ENCODE measurements at places on chromosomes 6 and 20.

- DNase-seq = no peak
Observed at GRCh38 chr6:116682334-116682712, 1.3 kb downstream of the KPNA5 start.

GRCh38 chr20:46192376-46192944 is 74.3 kb downstream of the CD40 start:
- DNase-seq = no peak

DNA sequence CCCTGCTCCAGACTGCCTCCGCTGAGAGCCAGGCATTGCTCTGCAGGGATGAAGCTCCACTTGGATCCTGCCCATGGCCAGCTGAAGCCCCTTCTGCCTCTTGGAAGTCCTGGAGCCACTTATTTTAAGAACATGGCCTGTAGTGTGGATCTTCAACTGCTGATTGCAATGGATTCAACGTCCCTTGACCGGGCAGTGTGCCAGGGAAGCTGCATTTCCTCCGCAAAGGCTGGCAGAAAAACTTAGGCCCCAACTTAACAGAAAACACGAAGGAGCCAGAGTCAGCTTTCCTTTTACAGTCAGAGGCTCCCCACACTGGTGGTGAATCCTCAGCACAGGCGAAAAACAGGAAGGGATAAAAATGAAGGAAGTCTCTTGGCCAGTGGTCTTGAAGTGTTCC is 26.3 kb upstream of the FOXQ1 start:
- no peak for DNase-seq

- no peak for DNase-seq
Observed at GRCh38 chr6:24692848-24693592, 25.9 kb downstream of the C6orf62 start.

- no peak for DNase-seq
Observed at GRCh38 chr6:46186583-46186982, 15.8 kb upstream of the ENPP5 start.

GRCh38 chr6:127178746-127179145 is 60.3 kb downstream of the RSPO3 start:
- no peak for DNase-seq

DNA sequence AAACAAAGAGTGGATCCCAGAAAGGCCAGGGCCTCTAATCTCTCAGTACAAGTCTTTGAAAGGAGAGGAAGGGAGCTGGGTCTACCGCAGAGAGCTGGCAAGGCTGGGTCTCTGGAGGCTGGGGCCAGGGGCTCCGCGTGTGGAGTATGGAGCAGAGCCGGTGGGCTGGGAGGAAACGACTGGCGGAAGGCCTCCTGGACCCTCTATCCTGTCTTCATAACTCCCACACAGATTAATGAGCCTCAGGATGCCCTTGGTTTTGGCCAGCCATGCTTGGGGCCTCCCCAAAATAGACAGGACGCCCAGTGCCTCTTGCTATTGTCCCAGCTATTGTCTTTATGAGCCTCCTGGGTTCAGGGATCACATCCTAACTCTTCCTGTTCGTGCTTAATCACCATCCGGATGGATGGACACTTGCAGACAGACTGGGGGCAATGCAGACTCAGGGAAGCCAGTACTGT is 306.4 kb downstream of the DHX35 start:
- DNase-seq = no peak

DNA sequence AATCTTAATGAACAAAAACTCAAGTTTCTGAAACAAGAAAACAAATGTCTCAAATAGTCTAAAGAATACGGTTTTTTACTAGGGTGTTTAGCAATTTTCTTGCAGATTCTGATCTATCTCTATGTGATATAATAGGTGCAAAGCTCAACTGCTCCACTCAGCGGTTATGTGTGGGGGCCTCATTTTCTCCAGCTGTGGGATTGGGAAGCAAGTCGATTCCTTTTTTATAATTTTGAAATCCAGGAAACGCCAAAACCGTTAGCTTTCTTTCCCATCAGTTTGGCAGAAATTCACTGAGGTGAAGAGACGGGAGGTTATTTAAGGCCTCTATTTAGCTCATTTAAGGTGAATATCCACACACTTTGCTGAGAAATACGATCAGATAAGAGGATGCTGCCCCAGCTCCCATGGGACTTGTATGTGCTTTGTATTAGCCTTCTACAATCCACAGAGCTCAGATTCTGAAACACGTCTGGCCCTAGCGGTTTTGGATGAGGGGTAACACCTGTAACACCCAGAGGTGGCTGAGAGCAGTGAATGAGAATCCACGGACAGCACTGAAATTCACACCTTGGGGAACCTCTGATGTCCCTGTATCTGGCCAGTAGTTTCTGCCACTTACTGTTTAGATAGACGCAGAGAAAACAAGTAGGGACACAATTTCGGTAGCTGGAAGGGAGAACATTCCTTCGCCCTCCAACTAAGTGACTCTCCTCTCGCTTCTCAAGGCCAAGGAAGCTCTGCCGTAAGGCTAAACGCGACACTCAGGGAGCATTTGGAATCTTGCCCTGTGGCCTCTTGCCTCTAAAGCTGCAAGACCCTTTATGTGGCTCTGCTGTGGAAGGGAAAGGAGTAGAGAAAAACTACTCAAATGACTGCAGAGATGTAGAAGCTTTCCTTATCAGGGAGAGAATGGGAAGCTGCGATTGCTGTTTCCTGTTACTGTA is 6.5 kb upstream of the BCAS4 start:
- no peak for DNase-seq

- DNase-seq = no peak
Observed at GRCh38 chr6:65876668-65877067, 169.6 kb upstream of the EYS start.

GRCh38 chr6:113735491-113735890 is 121.7 kb upstream of the MARCKS start:
- no peak for DNase-seq

- no peak for DNase-seq
Observed at GRCh38 chr20:4074877-4075455, 59.6 kb upstream of the RNF24 start.

DNA sequence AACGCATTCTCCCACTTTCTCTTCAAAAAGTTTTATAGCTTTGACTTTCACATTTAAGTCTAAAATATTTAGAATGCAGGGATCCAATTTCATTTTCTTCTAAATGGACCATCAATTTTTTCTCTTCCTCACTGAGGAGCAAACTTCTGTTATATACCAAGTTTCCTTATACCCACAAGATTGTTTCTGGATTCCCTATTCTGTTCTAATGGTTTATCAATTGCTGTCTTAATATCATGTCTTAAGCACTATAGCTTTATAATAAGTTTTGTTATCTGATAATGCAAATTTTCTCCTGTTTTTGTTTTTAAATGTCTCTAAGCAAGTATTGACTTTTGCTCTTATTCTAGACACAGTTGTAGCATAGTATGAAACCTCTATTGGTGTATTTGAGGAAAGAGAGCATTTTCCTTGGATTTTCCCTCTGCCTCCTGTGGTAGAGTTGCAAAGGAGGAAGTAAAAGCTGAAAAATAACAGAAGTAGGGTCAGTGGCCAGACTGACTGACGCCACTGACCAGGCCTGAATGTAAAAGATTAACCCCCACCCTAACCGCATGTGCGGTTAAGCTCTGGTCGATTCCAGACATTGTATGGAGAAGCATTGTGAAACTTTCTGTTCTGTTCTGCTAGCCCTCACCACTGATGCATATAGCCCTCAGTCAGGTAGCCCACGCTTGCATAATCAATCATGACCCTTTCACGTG is 40.3 kb downstream of the GPX5 start:
- DNase-seq = no peak

DNA sequence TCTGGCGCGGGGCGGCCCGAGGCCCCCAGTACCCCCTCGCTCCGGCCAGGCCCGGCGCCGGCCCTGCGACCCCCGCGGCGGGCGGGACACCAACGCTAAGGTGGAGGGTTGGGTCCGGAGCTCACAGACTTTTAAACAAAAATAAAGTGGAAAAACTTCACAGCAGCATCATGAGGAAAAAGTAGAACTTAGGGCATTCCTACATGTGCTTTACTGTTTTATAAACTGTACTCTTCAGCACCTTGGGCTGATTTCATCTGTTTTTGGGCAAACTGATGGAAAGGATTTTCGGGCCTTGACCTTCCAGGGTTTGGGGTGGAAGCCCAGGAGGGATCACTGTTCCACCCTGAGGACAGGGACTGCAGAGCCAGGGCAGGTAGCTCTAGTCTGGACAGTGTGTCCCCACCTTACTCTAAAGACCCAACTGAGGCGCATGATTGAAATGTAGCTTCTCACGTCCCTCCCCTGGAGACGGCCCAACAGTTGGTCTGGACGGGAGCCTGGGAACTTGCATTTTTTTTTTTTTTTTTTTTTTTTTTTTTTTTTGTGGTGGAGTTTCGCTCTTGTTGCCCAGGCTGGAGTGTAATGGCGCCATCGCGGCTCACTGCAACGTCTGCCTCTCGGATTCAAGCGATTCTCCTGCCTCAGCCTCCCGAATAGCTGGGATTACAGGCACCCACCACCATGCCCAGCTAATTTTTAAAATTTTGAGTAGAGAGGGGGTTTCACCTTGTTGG is 740 bp downstream of the NELFCD start:
- DNase-seq = no peak

- no peak for DNase-seq
Observed at GRCh38 chr20:59412181-59412580, 111.8 kb downstream of the EDN3 start.

DNA sequence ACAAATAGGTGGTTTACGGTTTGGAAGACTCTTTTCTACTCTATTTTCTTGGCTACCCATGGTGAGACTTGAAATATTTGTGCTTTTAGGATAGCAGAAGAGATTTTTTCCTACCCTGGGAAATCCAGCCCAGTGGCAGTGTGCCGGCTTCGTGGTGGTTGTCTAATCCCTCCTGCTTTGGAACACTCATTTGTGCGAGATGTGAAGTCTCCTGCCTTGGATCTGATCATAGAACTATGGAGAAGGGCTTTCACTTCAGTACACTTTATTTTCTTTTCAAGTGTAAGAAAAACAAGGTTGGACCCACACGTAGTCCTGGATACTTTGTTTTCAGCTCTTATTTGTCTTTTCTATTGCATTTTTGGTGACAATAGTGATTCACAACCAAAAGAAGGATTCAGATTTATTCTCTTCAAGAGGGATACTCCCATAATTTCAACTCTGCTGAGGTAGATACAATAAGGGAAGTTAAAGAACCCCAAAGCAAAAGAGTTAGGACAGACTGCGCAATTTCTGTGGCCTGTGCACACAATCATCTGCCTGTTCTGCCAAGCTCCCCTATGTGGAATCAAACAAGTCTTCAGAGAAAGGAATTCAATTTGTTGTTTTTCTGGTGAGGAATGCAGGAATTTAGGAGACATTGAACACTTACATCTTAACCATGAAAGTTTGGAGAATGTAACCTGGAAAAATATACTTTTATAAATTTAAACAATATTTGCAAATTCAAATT is 413.2 kb downstream of the GJA1 start:
- no peak for DNase-seq

DNA sequence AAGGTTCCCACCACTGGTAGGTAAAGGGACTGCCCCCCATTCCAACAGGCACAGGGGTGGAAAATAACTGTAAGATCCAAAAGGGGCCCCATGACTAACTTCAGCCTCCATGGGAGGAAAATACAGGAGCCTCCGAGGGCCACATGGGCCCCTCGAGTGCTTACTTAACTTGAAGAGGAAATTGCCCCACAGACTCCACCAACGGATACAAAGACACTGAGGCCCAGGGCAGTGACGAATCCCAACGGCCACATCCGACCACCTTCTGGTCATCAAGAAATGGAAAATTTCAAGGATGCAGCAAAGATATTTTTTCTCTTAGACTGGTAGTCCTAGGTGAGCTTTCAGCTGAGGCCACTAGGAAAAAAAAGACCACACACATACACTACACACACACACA is 116.0 kb upstream of the MRPS10 start:
- DNase-seq = no peak

DNA sequence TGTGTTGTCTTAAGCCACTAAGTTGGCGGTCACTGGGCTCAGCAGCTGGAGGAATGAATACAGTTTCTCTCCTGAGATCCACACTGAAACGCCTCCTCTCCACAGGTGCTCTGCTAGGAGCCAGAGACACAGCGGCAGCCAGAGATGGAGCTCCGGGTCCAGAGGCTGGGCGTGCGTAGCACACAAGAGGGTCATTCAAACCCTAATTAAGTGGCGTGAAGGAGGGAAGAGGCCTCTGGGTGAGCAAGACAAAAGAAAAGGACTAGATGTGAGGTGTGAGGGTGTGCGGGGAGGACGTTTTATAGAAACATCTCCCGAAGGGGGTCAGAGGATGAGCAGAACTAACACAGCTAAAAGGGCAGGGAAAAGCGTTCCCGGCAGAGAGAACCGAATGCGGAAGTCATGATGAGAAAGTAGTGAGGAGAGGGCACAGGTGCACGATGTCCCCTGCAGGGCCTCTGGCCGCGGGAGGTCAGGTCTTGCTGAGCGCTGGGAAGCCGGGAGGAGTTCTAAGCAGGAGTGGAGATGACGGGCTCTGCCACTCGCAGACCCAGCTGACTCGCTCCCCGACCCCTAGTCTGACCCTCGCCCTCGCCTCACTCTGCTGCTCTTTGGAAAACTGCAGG is 54.4 kb downstream of the BMP7 start:
- DNase-seq = no peak

GRCh38 chr6:114419175-114419574 is 76.4 kb upstream of the HS3ST5 start:
- no peak for DNase-seq

GRCh38 chr20:22180244-22180643 is 404.1 kb downstream of the FOXA2 start:
- DNase-seq = no peak

DNA sequence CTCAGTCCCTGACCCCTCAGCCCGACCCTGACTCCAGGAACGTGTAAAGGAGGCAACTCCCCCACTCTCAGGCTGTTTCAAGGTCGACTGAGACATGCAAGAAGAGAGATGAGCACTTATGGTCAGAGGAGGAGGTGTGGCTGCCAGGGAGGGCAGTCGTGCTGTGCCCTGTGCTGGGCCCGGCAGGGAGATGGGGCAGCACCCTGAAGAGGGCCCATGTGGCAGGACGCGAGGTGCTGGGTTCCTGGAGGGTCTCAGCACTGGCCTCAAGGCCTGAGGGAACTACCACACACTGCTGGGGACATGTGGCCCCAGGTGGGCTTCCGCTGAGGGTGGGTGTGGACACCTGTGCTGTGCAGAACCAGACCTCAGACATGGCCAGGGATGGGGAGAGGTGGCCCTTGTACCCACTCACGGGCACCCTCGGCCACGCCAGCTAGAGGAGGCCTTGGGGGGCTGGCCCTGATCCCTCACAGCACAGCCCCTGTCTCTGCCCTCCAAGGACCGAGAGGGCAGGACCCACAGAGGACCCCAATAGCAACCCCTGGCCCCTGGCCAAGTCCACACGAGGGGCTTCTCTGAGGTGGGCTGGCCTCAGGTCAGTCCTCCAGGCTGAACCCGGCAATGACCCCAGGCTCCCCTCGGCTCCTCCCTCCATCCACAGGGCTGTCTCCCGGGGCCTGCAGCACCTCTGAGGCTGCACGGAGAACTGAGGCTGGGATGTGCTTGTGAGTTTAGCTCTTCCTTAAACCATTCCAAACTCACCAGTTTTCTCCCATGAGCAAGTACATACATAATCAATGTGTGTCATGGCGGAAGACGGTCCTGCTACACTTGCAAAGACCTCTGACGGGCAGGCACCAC is 8.7 kb downstream of the SLC2A4RG start:
- no peak for DNase-seq

- DNase-seq = no peak
Observed at GRCh38 chr20:22315771-22316170, 268.6 kb downstream of the FOXA2 start.

- DNase-seq = no peak
Observed at GRCh38 chr6:36727505-36728021, 29.9 kb downstream of the RAB44 start.
